ENCODE measurements at places on chromosomes 13 and 19.

- DNase-seq: no peak
These were observed 3.1 kb downstream of the CARS2 start for GRCh38 chr13:110702591-110703526.

GRCh38 chr13:33776239-33776881 is 41.6 kb upstream of the RFC3 start:
- no peak for DNase-seq

DNA sequence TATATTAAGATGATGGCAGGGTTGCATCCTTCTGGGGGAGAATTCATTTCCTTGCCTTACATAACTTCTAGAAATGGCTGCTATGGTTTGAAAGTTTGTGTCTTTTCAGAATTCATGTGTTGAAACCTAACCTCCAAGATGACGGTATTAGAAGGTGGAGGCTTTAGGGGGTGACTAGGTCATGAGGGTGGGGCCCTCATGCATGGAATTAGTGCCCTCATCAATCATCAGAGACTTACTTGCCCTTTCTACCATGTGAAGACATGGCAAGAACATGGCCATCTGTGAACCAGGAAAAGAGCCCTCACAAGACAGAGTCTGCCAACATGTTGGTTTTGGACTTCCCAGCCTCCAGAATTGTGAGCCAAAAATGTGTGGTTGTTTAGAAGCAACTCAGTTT is 14.8 kb upstream of the FCER2 start:
- no peak for DNase-seq

DNA sequence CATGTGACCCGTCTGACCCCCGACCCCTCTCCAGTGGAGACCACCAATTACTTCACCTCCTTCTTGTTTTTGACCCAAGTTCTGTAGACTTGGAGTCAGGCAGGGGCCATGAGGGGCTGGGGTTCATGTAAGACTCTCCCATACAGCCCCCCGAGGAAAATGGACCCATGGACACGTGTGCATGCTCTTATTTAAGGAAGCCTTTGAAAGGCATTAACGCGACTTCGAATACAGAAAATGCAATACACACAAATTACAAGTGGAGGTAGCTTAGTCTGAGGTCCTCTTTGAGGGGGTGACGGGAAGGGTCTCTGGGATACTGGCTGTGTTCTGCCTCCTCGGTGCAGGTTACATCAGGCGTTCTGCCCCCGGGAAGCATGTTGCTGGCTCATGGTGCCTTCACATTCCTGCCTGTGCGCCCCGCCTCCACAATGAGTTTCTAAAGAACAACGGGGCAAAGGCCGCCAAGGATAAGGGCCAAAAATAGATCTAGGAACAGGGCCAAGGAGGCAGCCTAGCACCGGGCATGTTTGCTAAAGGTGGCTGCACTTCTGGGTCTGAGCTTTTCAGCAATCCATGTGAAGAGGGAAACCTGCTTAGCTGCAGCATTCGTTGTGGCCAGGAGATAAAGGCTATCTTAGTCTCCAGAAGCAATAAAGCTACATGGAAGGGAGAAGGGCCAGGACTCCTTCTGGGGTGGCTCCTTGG is 54.5 kb downstream of the RAB20 start:
- DNase-seq: peak; percentile 88

DNA sequence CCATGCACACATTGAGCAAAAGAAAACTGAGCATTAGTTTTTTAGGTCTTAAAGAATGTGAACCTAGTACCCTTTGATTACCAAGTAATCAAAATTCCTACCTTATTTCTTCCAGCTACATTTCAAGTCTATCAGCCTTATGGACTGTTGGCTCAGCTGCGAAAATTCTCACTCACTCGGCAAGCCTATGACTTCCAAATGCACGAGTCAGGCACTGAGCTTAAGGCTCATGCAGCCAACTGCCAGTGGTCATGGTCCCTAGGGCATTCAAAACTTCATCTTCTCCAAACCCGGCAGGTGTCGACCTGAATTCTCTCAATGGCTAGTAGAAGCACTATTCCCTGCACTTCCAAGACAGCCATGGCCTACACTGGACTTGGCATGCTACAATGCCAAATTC is 41.2 kb downstream of the RUBCNL start:
- no peak for DNase-seq

- peak; percentile 43 for DNase-seq
These were observed 60.9 kb downstream of the THSD1 start for GRCh38 chr13:52345048-52345447.

GRCh38 chr13:106874323-106874722 is 306.4 kb upstream of the ARGLU1 start:
- DNase-seq: no peak

- no peak for DNase-seq
These were observed 34.1 kb upstream of the POMP start for GRCh38 chr13:28624707-28625432.

GRCh38 chr13:107138486-107138885 is 570.5 kb upstream of the ARGLU1 start:
- DNase-seq: no peak

DNA sequence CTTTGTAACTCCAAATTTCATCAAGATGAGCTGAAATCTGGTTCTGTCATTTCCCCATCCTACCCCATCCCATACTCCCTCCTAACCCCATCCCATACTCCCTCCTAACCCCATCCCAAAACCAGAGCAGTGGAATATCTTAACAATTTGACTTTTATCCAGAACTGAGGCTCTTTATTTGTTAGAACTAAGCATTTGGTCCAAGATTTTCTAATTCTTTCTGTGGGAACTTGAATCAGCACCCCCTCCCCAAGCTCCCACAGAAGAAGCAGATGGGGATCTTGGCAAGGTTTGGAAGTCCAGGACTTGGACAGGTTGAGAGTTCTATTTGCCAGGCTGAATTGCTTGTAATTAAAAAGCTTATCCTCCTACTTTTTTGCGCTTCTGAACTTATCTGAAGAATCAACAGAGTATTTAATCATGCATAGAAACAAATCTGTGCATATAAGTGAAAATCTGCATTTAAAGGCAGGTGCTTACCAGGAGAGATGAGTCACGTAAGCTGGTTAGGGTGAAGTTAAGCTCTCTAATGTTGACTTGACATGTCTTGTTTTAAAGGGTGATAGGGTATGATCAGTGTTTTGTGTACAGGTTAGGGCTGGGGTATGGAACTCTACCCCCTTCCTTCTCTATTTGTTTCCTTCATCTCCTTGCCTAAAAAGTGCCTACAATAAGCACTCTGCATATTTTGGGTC is 111.1 kb downstream of the COG6 start:
- no peak for DNase-seq

DNA sequence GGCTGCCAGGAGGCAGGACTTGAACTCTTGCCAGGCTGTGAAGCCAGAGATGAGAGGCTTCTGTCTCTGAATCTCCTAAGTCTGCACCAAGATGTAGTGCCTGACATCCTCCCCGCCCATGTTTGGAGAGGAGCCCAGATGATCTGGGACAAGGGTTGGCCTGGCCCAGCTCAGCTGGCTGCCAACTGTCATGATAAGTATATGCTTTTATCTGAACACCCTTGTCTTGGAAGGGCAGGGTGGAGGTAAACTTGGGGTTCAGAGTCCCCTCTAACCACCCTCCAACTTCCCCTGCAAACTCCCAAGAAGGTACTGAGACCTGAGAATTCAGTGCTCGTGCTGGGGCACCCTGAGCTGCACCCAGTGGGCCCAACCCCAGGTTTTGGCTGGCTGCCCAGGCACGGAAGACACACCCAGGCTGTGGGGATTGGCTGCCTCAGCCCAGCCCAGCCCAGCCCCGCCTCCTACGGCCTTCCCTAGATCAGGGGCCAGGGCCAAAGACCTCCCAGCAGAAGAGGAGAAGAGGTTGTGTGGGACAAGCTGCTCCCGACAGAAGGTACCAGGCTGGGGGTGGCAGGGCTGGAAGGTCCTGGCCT is at the start of gene CYP4F12:
CYP4F12 (plus strand) TSS at position 508 of the 596 bp plus-strand sequence. CDS start 443 bp downstream, outside the sequence.
- DNase-seq: peak; percentile 73

- peak; percentile 96 for DNase-seq
These were observed 13.2 kb upstream of the PAK4 start for GRCh38 chr19:39112338-39112890.

DNA sequence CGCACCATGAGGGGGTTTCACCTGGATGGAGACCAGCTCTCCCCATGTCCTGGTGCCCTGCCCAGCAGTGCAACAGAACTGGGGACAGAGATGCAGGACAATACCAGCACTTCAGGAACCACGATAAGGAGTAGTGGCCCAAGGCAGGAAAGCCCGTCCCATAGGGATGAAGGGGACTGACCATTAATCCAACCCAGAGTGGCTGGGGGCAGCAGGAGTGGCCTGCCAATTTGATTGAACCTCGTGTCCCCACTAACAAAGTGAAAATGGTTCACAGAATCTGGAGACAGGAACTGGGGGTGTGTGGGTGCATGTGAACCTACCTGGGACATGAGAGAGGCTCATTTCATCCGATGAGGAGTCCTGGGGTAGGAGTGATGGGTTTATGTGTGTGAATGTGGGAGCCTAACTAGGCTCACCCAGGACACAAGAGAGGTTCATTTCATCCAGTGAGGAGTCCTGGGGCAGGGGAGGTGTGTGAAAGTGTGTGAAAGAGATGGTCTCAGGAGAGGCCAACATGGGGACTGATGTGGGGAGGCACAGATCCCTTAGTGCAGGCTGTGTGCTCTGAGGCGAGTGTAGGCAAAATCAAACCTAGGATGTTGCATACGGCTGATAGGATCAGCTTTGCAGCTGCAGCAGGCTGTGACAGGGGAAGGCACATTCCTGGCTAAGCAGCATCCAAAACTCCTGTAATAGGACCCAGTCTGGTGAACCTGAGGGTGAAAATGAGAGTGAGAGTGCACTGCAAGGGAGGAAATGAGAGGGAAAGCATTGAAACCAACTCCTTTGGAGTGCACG is 98.2 kb downstream of the ZNF429 start:
- no peak for DNase-seq

- DNase-seq: no peak
These were observed 220.3 kb downstream of the RAP2A start for GRCh38 chr13:97654236-97654635.

DNA sequence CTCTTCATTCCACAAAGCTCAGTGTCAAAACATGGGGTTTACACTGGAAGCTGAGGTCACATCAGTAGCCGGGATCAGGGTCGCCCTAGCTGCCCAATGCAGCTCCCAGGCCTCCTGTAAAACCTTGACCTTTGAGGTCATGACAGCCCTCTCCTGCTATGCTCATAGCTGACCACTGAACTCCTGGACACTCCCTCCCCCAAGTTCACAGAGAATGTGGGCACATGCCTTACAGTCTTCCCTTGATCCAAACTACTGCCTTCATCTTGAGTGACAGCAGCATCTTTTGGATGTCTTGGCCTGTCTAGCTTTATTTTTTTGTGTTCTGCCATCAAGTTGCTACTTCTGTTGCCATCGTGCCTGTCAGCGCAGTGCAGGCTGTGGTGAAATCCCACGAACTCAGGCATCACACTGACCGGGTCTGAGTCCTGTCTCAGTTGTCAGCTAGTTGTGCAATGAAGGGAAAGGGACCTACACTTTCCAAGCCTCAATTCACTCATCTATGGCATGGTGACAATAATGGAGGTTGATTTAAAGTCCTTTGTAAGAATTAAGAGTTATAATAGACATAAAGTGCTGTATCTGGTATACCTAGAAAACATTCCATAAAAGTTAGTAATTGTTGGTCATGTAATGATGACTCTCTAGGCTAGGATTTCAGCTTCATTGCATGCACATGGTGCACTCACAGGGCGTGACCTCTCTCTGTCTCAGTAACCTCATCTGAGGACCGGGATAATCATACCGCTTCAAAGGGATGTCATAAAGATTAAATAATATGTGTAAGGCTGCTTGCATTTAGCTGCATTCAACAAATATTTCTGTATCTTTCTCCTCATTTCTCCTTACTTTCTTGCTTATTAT is 16.4 kb upstream of the ALOX5AP start:
- DNase-seq: peak; percentile 70

- peak; percentile 1 for DNase-seq
These were observed 42.6 kb downstream of the ZNF527 start for GRCh38 chr19:37413313-37414084.

- peak; percentile 42 for DNase-seq
These were observed 1.1 kb downstream of the UBXN6 start for GRCh38 chr19:4456476-4456842.

- no peak for DNase-seq
These were observed 23.1 kb downstream of the CACNA1A start for GRCh38 chr19:13483215-13483614.

DNA sequence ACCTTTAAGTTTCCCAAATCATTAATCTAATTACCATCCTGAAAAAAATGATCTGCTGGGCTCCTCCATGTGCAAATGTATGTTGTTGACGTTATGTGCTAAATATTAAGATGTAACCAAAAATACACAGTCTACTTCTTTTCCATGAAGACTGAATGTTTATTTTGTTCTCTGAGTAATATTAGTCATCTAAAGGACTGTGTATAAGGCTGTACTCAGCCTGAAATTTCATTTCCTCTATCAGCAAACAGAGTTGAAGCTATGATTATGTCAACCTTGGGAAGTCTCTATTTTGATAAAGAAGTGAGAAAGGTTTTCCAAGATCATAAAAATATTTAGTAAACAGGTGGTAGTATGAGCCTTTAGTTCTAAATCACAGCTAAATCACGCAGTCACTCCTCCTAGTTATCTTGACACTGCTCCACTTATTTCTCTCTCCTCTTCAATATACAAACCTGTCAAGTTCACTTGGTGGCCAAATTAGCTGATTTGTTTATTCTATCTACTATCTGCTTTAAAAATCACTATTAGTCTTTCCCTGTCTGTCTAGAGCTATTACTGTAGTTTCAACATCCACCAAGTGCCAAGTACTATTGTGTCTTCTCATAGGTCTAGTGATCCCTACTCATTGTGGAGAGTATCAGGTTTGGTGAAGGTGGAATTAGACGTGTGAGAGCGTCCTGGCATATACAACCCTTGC is 211.7 kb upstream of the STARD13 start:
- DNase-seq: peak; percentile 8

DNA sequence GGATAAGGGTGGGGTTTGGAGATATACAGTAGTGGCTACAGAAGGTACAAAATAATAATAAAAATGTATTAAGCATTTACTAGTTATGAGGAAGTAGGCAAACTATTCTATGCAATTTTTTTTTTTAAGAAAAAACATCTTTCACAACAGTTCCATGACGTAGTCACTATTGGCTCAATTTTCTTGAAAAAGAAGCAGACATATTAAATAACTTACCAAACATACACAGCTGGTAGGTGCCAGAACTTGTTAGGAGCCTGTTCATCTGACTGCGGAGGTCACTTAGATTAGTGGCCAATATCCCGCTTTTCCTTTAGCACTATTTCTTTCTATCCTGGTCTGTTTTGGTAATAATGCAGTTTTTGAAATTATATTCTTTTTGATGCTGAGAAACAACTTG is 593.5 kb downstream of the KCTD12 start:
- DNase-seq: peak; percentile 31

- DNase-seq: no peak
These were observed 153.6 kb upstream of the TMTC4 start for GRCh38 chr13:100828226-100828625.

Data from MCF 10A (cell line).